B cell (primary cell): ENCODE measurements at places on chromosomes 11 and 22. TPM values are rescaled to one million over a fixed set of nuclear protein-coding genes. Genes with fewer than 3 reads are reported as not detected.

MYBPC3 gene
- total RNA-seq, result 0.67 and 0.70 TPM in 2 replicates

SYT12 gene
- total RNA-seq, result not detected in 2 replicates

MS4A6E gene
- not detected in 2 replicates for total RNA-seq

TBX10 gene
- not detected in 2 replicates for total RNA-seq
